ENCODE measurements at places on chromosomes 12 and 14.
A peak's percentile ranks its signal among the peaks of the same experiment; 100 is the strongest.

- no peak for DNase-seq
Observed at GRCh38 chr14:54486685-54487084, 2.1 kb downstream of the GMFB start.

GRCh38 chr12:71627438-71628002 is 36.1 kb downstream of the ZFC3H1 start:
- no peak for DNase-seq

GRCh38 chr12:79763766-79764452 is 73.1 kb upstream of the PAWR start:
- DNase-seq = no peak

DNA sequence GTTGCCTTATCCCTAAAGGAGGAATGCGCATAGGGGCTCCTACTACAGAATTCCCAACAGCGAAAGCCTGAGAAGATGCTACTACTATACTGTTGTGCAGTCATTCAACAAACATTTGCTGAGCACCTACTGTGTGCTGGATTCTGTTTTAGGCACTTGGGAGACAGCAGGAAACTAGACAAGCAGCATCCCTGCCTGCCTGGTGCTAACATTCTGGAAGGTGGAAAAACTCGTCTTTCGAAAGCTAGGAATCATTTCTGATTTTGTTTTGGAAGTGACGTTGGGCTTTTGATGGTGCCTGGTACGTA is 131.5 kb upstream of the NCOR2 start:
- no peak for DNase-seq

DNA sequence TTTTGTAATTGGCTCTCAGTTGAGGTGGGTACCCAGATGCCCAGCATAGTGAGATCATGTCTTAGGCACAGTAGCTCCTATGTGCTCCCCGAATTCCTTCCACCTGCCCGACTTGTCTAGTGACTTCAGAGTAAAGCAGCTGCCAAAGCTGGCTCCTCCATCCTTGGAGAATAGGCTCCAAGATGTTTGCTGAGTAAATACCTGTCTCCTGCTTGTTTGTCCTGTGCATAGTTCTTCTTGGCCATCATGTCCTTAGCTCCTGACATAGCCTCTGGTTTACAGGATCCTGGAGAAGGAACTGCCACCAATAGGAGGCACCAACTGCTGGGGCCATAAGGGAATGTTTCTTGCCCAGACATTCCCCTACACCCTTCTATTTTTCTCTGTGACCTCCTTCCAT is 52.6 kb upstream of the CISTR start:
- DNase-seq = no peak

- no peak for DNase-seq
Observed at GRCh38 chr14:74586681-74587362, 25.2 kb downstream of the LTBP2 start.

DNA sequence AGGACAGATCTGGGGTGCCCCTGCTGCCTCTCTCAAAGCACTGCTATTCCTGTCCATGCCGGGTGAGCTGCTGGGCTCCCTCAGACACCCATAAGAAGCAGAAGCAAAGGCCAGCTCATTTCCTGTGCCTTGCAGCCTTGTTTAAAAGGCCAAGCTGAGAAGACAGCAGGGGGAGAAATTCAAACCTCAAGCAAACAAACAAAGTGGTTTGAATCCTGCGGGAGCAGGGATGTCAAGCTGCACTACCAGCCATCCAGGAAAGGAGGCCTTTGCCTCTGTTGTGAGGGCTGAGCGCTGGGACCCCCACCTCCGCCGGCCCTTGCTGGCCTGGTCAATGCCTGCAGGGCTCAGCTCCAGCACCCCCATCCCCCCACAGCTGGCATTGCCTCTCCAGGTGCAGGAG is 176.5 kb downstream of the PIWIL1 start:
- DNase-seq = no peak

DNA sequence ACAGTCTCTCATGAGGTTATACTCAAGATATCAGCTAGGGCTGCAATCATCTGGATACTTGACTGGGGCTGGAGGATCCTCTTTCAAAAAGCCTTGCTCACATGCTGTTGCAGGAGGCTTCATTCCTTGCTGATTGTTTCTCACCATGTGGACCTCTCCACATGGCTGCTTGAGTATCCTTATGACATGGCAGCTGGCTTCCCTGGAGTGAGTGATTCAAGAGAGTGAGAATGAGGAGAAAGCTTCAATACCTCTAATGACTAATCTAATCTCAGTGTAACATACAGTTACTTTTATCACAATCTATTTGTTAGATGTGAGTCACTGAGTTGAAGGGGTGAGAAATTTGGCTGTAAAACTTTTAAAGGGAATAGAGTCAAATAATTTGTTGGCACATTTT is 14.4 kb upstream of the SDR39U1 start:
- no peak for DNase-seq

- peak; percentile 25 for DNase-seq
Observed at GRCh38 chr12:99386907-99387306, 260.6 kb upstream of the GARIN6 start.

DNA sequence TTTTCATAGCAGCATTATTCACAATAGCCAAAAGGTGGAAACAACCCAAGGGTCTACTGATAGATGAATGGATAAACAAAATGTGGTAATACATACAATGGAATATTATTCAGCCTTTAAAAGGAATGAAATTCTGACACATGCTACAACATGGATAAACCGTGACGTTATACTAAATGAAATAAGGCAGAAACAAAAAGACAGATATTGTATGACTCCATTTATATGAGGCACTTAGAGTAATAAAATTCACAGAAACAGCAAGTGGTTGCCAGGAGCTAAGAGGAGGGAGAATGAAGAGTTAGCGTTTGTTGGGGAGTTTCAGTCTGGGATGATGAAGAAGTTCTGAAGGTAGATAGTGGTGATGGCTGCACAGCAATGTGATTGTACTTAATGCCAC is 76.6 kb downstream of the DCAF5 start:
- no peak for DNase-seq

- no peak for DNase-seq
Observed at GRCh38 chr12:132392389-132393244, 63.2 kb upstream of the GALNT9 start.

DNA sequence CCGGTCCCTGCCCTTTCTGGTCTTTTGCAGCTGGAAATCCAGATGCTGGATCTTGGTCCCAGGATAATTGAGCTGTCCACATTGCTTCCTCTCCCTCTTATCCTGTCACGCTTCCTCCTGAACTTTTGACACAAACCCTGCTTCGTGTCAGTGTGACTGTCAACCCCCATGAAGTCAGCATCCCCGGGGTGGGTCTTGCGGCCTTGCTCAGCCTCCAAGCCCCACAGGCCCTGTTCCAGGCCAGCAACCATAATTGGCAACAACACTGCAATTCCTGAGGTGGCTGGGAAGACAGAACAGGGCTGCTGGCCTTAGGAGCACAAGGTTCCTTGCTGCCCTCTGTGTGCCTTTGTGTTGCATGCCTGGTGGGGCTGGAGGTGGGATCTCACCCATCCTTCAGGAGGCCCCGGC is 74.9 kb downstream of the NTF3 start:
- no peak for DNase-seq
